ENCODE measurements at places on chromosomes 16 and 17.

GRCh38 chr17:47200325-47200664 lies 8.9 kb upstream of the MYL4 start:
- no peak for DNase-seq

GRCh38 chr17:81057079-81057730 lies 22.3 kb downstream of the BAIAP2 start:
- no peak for DNase-seq

- no peak for DNase-seq
Observed at GRCh38 chr16:12240036-12240435, 263.5 kb downstream of the SNX29 start.

DNA sequence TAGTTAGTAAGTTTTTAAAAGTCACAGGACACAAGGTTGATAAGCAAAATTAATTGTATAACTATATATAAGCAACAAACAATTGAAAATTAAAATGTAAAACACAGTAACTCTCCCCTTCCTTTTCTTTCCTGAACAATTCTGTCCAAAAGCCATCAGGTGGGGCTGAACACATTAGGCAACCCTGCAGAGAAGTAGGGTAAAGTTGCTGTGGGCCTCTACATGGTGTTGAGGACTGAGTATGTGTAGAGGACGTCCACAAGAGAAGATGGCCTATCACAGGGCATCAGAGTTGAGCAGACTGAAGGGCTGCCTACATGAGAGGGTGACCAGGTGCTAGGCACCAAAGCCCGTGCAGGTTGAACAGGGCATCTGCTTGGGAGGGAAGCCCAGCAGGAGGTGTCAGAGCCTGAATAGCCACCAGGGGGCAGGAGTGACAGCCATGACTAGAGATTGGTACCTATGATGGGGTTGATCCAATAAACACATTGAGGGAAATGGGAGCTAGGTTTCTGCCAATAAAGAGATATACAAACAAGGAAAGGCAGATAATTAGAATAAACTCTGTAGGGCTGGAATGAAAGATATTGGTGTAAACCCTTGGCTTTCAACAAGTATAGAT lies 415.1 kb downstream of the NPIPA8 start:
- peak; percentile 28 for DNase-seq

GRCh38 chr17:39684369-39685192 lies 3.3 kb downstream of the PGAP3 start:
- DNase-seq = no peak

DNA sequence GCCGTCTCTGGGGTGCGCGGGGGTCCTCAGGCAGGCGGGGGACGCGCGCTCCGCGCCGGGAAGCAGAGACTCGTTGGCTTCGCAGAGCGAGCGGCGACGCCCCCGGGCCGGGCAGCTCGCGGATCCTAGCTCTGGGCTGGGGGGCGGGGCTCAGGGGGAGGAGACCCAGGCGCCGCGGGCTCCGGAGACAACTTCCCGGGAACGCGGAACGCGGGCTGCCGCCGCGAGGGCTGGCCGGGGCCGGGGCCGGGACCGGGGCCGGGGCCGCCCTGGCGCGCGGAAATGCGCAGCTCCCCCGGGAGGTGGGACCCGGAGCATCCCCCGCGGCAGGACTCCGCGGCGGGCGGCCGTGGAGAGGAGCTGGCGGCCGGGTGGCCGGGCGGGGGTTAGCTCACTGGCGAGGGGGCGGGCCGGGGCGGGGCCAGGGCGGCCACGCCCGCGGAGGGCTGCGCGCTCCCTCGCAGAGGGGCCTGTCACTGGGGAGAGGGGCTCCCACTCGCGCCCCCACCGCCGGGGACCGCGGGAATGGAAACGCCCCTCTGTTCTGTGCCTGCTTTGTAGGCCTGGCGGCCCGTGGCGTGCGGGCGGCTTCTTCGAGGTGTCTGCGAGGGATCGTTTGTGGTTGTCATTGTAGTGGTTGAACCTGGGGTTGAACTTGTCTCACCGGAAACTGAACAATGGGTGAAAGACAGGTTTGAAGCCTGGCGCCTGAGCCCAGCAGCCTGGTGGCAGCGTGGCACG lies at the start of gene GAS7:
GAS7 (minus strand) TSS at position 98 of the 741 bp plus-strand sequence.
- DNase-seq = peak; percentile 51
